G401 (cell line): ENCODE measurements at places on chromosomes 12 and 14. TPM values are rescaled to one million over a fixed set of nuclear protein-coding genes. Genes with fewer than 3 reads are reported as not detected.

- DNase-seq = no peak
Observed at GRCh38 chr14:64233531-64234190, 60.5 kb downstream of the ESR2 start.

The ADCY6 gene
- 23.1 and 29.8 TPM in 2 replicates for total RNA-seq

- DNase-seq = no peak
Observed at GRCh38 chr12:101743242-101743641, 4.0 kb upstream of the SYCP3 start.

The OR6C74 gene
- not detected in 2 replicates for total RNA-seq

The LBHD2 gene
- not detected in 2 replicates for total RNA-seq

The CD163L1 gene
- total RNA-seq = not detected in 2 replicates

DNA sequence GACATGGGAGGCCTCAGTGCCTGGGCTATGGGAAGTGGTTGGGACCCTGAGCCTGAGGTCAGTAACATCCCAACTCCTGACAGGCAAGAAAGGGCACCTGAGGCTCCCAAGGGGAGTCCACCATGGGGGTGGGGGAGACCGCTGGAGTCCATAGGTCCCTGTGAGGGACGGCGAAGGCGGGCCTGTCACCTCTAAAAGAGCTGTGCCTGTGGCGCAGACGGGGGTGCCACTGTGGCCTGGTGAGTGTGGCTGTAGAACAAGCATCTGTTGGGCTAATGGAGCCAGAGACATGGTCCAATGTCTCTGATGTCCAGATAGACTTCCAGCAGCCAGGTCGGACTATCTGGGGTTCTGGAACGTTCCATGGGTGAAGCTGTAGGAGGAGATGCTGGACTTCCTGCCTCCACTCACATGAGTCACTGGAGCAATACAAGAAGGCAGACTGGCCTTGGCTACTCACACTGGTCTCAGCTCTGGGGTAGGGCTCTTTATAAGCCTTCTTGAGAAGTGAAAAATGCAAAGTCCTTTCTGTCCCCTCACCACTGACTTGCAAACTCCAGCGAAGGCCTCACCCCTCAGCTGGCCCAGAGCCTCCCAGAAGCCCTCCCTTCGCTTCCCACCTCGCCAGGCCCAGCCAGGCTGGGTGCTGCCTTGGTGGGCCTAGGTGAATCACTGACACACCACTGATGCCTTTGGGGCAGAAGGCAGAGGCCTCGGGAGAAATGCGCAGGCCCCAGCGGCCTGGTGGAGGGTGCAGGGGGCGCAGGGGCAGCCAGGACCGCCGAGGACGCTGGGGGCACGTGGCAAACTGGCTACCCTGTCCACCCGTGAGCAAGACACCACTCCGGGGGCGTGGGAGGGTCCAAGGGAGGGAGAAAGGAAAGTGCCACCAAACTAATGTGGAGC lies 1.1 kb upstream of the TRAF3 start:
- DNase-seq = peak; percentile 57

- no peak for DNase-seq
Observed at GRCh38 chr12:44457465-44457864, 418.6 kb downstream of the NELL2 start.

DNA sequence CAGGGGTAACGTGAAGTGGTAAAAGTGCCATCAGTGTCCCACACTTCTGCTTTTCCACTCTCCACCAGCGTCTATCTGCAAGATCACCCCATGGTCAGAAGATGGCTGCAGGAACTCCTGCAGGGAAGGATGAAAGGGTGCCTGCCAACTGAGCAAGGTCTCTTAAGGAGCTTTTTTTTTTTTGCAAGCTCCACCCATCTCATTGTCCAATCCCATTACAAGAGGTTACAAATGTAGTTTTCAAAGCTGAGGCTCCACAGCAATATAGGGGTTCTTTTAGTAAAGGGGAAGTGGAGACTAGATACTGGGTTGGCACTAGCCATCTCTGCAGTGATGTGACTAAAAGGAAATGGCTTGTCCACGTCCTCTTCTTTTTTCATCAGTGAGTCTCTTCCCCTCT lies 5.9 kb upstream of the BHLHE41 start:
- DNase-seq = no peak

The ARHGEF25 gene
- 4.6 and 5.7 TPM in 2 replicates for total RNA-seq

- DNase-seq = no peak
Observed at GRCh38 chr14:63650256-63650952, 8.7 kb upstream of the WDR89 start.

DNA sequence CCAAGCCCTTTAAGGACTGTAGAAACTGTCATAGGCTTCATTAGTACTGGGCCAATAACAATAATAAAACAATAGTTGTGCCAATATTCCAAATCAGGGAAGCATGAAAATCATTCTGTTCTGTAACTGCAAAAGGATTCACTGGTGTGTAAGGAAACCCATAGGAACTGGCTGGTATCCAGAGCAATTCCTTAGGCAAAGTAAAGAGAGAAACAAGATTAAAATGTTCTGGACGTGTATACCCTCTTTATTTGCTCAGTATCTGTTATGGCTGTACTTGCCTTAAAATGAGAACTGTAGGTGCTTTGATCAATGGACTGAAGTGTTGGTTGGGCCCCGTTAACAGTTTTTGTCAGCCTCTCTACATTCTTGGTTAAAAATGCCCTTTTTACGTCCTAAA lies 72.4 kb upstream of the STAC3 start:
- DNase-seq = peak; percentile 33
